ENCODE measurements at places on chromosomes 16 and 17. TPM values are rescaled to one million over a fixed set of nuclear protein-coding genes. Genes with fewer than 3 reads are reported as not detected.

Gene KRTAP4-9
- not detected for total RNA-seq

Gene JPT1
- 179 TPM for total RNA-seq

Gene CLEC10A
- total RNA-seq = not detected

DNA sequence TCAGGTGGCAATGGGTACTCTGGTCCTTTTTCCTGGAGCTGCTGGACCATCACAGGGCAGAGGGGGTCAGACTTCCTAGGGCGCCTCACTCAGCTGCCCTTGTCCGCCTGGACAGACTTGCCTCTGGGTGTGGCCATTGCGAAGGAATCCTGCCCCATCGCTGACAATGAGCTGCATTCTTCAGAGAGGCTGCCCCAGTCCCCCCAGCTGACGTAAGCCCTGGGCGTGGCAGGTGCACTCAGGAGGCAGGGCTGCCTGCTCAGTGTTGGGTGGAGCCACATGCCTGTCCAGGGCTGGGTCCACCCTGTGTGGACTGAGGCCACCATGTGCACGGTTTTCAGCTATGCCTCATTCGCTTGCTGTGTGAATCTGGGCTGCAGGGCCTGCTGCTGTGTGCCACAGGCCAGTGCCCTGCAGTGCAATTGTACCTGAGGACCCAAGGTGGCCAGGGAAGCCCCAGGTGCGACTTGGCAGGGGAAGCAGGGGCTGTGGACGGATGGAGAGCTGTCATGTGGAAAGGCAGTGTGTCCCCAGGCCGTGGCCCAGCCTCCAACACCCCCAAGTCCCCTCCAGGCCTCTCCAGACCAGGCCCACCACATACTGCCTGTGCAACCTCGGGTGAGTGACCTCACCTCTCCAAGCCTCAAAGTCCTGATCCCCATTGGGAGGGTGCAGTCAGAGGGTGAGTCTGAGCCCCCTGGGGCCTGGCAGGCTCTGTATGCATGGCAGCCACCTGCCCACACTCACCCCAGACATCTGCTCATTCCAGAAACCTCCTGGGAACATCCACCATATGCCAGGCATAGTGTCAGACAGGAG lies 14.0 kb upstream of the MPRIP start:
- peak; percentile 96 for DNase-seq
- no peak overlapping the region for H3K4me3 ChIP-seq
- no peaks in the 10 kb centered on the region for H3K27me3 ChIP-seq

DNA sequence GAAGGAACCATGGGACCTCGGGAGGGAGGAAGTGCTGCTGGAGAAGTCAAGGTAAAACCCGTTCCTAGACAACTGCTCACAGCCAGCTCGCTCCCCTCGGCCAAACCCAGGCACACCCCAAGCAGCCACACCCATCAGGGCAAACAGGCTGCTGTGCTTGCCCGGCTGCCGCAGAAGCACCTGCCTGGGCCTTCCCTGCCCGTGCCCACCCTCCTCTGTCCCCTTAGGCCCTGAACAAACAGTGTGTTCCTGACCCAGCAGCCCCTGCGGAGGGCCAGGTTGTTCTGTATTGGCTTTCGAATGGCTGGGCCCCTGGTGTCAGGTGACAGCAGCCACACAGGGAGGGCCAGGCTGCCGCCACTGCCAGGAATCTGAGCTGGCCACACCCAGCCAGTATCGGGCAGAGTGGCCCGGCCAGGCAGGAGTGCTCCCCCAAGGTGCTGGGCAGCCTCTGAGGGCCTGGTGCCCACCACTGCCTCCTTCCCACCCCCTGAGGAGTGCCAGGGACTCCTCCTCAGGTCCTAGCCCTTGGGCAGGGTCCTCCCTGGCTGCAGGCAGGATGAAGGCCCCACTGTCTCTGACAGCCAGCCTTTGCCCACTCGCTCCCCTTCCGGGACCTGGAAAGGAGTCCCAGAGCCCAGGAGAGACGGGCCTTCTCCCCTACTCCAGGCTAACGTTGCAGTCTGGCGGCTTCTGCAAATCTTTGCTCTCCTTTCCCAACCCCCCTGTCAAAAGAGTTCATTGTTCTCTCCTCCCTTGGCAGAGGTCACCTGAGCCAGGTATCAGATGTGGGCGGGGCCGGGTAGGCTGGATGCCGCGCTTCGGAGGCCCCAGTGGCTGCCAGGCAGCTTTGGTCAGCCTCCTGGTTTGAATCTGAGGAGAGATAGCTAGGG lies 24.0 kb downstream of the LLGL2 start:
- peak overlapping the region; percentile 44 for H3K27ac ChIP-seq
- H3K4me3 ChIP-seq = no peak overlapping the region
- peaks cover 3% of the 10 kb centered on the region for H3K36me3 ChIP-seq
- no peaks in the 10 kb centered on the region for H3K27me3 ChIP-seq
- peaks cover 14% of the 10 kb centered on the region for H3K4me1 ChIP-seq
- peak; percentile 96 for DNase-seq

DNA sequence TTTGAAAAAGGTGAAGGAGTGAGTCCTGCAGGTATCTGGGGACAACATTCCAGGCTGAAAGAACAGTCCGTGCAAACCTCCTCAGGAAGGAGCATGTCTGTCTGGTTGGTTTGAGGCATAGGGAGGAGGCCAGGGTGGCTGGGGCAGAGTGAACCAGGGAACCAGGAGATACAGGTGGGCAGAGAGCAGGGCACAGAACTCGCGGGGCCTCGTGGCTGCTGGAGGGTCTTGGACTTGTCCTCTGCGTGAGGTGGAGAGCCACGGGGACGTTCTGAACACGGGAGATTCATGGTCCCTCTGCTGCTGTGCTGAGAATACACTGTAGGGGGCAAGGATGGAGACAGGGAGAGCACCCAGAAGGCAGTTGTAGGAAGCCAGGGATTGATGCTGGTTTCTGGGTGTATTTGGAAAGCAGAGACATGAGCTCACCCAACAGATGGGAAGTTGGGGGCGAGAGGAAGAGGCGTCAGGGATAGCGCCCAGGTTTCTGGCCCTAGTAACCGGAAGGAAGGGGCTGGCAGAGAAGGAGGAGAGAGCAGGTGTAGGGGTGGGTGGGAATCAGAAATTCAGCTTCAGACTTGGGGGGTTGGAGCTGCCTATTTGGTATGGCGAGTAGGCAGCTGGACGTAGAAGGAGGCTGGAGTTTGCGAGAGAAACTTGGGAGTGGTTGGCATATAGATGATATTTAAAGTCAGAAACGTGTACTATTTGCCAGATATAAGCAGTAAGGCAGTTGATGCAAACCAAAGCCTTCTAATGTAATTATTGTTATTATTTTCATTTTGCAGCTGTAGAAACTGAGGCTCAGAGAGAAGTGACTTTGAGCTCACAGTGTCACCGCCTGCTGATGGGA lies at the start of gene CCL17:
CCL17 (plus strand) TSS at position 803 of the 853 bp plus-strand sequence. CDS start 9,166 bp downstream, outside the sequence.
- DNase-seq = no peak
- H3K4me1 ChIP-seq = no peaks in the 10 kb centered on the region
- H3K27ac ChIP-seq = no peak within 1 kb of the TSS
- H3K4me3 ChIP-seq = no peak within 1 kb of the TSS
- no peaks in the 10 kb centered on the region for H3K36me3 ChIP-seq

DNA sequence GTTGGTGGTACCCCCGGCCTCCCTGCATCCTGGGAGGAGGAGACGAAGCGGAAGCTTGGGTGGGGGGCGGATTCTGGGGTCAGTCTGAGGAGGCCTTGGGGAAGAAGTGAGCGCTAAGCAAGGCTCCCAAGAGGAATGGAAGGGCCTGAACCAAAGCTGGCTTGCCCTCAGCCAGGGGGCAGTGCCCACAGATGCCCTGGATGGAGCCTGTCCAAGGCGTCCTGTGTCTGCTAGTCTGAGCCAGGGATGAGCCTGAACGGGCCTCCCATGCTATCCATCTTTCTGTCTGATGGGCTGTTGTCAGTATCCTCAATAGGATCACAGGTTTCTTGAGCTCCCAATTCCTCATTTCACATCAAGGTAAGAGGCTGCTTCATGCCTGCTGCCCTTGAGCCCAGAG lies 122.3 kb upstream of the LHX1 start:
- peaks cover 14% of the 10 kb centered on the region for H3K4me1 ChIP-seq
- peaks cover 6% of the 10 kb centered on the region for H3K27me3 ChIP-seq
- DNase-seq = peak; percentile 48
- H3K4me3 ChIP-seq = no peak overlapping the region
- no peaks in the 10 kb centered on the region for H3K36me3 ChIP-seq

- H3K4me3 ChIP-seq = no peak overlapping the region
- peak; percentile 43 for DNase-seq
- no peak overlapping the region for H3K27ac ChIP-seq
Observed at GRCh38 chr16:2783581-2784357, 3.6 kb downstream of the PRSS33 start.

DNA sequence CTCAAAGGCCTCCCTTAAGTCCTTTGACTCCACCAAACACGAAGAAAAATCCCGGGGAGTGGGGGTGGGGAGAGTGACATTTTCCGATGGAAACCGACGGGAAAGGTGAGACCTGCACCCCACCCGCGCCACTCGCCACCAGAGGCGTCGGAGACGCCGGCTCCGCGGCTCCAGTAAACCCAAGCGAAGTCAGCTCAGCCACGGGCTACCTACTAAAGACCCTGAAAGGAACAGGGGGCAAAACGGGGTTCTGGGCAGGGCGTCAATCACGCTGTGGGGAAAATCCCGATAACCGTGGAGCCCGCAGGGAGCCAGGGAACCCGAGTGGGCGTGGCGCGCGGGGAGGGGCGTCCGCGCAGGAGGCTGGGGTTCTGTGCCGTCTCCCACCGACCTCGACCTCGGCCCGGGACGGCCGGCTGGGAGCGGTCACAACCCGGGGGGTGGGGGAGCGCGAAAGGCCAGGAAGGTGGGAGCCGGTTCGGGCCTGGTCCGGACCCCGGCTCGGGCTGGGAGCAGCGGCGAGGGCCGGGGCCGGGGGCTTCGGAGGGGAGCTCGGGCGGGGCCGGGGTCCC lies 565 bp downstream of the WDR45B start:
- DNase-seq = peak; percentile 75
- H3K36me3 ChIP-seq = peaks cover 24% of the 10 kb centered on the region
- H3K4me3 ChIP-seq = peak overlapping the region; percentile 96
- no peaks in the 10 kb centered on the region for H3K4me1 ChIP-seq

DNA sequence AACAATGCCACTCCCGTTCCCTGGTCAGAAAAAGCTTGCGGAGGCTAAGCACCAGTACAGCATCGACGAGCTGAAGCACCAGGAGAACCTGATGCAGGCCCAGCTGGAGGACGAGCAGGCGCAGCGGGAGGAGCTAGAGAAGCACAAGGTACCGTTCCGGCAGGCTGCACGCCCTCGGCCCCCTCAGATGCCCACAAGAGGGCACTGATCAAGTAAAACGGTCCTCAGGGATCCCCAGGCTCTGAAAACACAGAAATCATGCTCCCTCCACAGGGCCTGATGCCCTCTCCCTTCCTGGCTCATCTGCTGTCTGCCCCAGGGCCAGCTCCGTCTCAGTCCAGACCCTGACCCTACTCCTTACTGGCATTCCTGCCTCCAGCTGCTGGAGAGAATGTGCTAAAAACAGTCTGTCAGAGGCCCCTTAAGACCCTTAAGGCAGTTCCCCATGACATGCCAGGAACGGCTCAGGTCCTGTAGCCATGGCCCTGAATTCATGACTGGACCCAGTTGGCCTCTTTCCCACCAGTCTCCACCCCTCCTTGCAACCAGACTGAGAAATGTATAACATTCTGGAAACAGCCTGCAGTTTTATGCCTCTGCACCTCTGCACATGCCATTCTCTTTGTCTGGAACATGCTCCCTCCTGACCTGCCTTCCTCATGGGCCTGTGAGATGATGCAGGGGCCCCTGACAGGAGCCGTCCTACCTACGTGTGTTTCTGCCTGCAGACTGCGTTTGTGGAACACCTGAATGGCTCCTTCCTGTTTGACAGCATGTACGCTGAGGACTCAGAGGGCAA lies 21.8 kb downstream of the DRC3 start:
- no peaks in the 10 kb centered on the region for H3K4me1 ChIP-seq
- H3K36me3 ChIP-seq = no peaks in the 10 kb centered on the region
- peak overlapping the region; percentile 24 for H3K27ac ChIP-seq
- DNase-seq = peak; percentile 95

- peak; percentile 78 for DNase-seq
- H3K36me3 ChIP-seq = peaks cover 6% of the 10 kb centered on the region
- peak overlapping the region; percentile 92 for H3K4me3 ChIP-seq
- peak overlapping the region; percentile 96 for H3K27ac ChIP-seq
- H3K27me3 ChIP-seq = no peaks in the 10 kb centered on the region
Observed at GRCh38 chr16:53207810-53208752, 153.3 kb downstream of the CHD9 start.

DNA sequence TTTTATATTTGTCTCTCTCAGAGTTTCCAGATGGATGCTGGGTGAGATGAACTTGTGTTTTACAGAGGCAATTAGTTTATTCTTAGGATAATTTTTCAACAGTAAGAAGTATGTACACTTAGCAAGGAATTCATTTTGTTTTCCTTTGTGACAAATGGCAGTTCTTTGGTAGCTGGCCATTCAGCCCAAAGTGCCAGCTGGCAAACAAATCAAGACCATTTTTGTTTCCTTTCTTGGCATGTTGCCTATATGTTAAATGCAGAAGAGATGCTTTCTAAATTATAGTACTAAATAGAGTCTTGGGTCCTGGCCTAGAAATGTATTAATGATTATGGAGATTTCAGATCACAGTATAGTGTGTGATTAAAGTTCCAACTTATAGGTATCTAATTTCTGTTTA lies 337.1 kb downstream of the CNTNAP4 start:
- H3K27ac ChIP-seq = no peak overlapping the region
- H3K27me3 ChIP-seq = no peaks in the 10 kb centered on the region
- H3K4me3 ChIP-seq = no peak overlapping the region
- H3K4me1 ChIP-seq = no peaks in the 10 kb centered on the region
- DNase-seq = no peak
- H3K36me3 ChIP-seq = no peaks in the 10 kb centered on the region

DNA sequence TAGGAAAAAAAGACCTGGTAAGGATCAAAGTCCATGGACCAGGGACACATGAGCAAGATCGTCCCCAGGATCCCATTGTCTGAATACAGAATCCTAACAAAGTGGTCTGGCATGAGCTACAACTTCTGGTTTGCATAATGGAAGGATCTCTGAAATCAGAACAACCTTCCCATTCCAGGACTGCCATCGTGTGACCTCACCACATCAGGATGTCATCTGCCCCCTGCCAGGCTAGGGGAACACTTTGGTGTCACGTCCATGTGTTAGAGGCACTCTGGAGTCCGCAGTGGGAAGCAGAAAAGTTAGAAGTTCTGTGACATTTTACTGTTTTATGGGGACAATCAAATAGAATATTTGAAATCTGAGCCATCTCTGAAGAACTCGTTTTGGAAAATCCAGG lies 160.7 kb downstream of the RGS9 start:
- no peaks in the 10 kb centered on the region for H3K27me3 ChIP-seq
- DNase-seq = no peak
- H3K27ac ChIP-seq = no peak overlapping the region
- H3K4me3 ChIP-seq = no peak overlapping the region
- no peaks in the 10 kb centered on the region for H3K36me3 ChIP-seq
